T-helper 1 cell (primary cell): ENCODE measurements at places on chromosomes 11 and 22.

- DNase-seq: no peak
Observed at GRCh38 chr22:30996462-30996861, 27.4 kb downstream of the TUG1 start.

DNA sequence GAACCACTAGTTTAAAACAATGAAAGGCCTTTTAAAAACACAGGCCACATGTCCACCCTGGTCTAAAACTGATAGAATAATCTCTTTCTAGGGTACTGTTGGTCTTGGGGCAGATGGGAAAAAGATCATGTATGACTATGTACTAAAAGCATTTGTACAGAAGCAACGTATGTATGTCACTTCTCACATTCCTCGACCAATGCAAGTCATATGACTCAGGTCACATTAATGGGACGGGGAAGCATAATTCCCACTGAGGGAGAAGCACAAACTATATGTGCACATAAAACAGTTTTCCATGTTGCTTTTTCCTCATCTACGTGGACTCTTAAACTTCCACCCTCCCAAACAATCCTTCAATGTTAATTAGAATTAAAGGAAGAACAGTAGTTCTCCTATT, 32.2 kb upstream of the GAB2 start:
- DNase-seq: no peak

GRCh38 chr11:20530942-20531703, 68.3 kb upstream of the SLC6A5 start:
- no peak for DNase-seq

DNA sequence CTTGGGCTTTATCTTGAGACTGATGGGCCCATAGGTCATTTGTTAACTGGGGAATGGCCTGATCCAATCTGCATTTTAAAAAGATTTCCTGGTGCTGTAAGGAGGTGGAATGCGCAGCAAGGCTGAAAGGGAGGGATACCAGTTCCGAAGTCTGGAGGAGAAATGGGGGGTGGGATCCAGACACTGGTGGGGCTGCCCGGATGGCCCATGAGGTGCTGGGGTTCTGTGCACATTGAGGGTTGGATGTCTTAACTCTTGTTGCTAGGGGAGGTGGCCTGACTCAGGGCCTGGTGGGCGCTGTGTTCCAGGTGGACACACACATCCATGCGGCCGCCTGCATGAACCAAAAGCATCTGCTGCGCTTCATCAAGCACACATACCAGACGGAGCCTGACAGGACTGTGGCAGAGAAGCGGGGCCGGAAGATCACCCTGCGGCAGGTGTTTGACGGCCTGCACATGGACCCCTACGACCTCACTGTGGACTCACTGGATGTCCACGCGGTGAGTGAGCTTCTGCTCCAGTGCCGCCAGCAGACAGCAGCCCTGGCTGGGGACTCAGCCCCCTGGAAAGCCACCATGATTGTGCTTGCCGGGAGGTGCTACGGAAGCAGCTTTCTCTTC, 38.1 kb downstream of the AMPD3 start:
- no peak for DNase-seq

GRCh38 chr11:35337136-35337913, 82.0 kb downstream of the SLC1A2 start:
- no peak for DNase-seq

DNA sequence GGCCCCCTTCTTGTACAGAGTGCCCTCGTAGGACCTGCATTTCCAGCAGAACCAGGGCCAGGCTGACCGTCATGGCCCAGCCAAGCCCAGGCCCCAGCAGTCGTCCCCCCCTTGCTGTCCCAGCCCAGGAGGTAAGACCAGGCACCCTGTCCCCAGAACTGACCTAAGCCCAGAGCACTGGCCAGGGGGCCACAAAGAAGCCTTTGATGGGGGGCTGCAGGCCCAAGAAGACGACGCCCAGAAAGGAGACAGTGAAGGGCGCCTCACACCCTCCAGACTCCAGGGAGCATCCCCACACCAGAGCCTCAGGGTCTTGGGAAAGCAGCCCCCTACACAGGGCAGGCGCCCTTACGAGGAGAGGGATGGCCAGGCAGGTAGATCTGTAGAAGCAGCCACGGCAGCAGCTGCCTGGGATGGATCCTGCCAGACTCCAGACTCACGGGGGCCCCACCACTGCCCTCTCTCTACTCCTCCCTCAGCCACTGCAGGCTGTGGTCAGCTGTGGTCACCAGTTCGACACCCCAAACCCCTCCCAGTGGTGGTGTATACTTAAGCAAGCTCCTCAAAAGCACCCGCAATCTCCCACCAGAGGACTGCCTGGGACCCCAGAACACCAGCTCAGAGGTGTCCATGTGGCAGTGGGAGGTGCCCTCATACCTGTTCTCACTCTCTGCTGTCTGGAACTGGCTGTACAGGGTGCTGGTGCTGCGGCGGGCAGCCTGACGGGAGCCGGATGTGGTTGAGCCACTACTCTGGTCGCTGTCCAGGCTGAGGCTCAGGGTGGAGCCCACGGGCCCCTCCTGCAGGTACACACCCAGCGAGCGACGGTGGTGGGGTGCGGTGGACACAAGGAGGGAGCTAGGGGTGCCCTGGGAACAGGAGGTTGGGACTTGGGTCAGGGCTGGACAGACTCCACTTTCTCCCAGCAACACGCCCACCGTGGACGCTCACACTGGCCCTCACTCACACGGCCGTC, 27.0 kb downstream of the SBF1 start:
- DNase-seq: peak; percentile 0

- no peak for DNase-seq
Observed at GRCh38 chr11:47216121-47216798, 1.5 kb downstream of the DDB2 start.

GRCh38 chr11:100545970-100546369, 141.1 kb upstream of the ARHGAP42 start:
- DNase-seq: no peak

DNA sequence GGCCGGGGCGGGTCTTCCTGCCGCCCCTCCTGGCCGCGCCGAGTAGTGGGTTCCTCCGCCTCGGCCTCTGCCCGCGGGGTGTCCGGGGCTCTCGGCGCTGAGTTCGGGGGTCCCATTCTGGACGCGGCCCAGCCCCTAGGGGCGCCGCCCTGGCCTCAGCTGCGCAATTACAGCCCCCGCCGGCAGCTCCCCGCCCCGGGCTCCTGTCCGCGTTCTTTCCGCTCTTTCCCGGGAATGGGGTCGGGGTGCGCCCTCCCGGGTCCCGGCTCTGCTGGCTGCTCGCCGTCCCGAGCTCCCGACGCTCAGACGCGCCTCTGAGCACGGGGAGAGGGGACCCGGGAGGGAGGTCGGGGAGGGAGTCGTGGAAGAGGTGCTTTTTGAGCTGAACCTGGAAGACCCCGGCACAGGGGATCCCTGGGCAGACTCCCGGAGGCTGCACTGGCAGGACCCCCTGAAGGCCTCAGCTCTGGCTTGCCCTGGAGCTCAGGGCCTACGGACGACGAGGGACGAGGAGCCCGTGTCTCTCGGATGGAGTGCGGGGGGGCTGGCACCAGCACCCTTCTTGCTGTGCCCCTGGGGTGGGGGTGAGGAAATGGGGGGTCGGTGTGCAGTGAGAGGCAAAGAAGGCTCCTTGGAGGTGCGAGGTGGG, 558 bp downstream of the TSPAN4 start:
- DNase-seq: no peak

DNA sequence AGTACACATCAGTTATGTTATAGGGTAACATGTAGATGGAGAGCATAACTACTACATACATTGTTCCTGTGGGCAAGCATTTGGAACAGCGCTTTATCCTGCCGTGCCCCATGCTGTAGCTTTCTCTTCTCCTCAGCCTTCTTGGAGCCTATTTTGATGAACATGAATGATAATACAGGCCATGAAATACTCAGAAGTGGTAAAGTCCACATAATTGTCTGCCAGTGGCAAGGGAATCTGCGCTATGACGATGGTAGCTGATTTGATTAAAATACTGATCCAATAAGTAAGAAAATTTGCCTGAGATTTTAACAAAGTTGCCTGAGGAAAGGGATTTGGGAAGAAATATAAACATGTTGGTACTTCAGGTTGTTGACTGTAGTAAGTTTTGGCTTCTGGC, 23.3 kb downstream of the ALKBH3 start:
- no peak for DNase-seq

DNA sequence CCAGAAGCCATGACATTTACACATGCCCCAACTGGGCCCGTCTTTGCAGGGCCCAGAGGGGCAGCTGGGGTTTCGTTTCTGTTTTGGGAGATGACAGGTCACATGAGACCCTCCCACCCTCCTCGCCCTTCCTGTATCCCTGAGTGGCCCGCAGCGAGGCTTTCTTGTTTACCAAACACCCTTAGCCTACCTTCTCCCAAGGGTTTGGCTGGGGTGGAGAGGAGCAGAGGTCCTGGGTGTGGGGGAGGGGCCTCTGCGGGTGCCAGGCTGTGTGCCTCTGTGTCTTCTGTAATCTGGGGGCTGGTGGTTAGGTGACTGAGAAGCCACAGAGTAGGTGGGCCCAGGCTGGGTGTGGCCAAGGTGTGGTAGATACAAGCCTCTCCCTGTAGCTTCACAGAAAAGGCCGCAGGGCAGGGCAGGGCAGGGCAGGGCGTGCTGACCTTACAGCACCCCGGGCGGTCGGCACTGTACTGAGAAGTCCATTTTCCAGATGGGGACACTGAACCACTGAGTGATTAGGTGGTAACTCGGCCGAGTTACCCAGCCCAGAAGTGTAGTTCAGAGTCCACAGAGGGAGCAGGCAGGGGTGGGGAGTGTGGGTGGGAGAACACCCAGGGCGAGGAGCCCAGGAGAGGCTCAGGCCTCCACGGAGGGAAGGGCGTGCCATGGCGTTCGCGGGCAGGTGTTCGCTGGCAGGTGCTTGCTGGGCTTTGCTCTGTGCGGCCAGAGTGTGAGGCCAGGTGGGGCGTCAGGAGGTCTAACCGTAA, 8.7 kb downstream of the PRR5 start:
- DNase-seq: no peak

- no peak for DNase-seq
Observed at GRCh38 chr22:50674606-50675552, 2.3 kb downstream of the SHANK3 start.

- DNase-seq: no peak
Observed at GRCh38 chr11:72069787-72070251, 10.5 kb downstream of the NUMA1 start.

DNA sequence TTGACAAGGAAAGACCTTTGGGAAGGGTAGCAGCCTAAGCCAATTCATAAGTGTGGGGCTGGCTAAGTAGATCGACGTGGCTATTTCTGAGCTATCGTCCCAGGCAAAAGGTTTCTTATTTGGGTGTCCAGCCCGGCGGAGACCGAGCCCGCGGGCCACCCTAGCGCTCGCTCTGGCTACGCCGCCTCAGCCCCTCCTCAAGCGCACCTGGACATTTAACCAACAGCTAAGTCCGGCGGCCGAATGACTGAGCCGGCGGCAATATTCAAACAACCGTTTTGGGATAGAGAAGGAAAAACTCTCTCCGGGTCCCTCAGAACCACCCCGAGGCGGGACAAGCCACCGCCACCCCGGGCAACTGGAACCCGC, 457 bp downstream of the RNF141 start:
- DNase-seq: no peak

DNA sequence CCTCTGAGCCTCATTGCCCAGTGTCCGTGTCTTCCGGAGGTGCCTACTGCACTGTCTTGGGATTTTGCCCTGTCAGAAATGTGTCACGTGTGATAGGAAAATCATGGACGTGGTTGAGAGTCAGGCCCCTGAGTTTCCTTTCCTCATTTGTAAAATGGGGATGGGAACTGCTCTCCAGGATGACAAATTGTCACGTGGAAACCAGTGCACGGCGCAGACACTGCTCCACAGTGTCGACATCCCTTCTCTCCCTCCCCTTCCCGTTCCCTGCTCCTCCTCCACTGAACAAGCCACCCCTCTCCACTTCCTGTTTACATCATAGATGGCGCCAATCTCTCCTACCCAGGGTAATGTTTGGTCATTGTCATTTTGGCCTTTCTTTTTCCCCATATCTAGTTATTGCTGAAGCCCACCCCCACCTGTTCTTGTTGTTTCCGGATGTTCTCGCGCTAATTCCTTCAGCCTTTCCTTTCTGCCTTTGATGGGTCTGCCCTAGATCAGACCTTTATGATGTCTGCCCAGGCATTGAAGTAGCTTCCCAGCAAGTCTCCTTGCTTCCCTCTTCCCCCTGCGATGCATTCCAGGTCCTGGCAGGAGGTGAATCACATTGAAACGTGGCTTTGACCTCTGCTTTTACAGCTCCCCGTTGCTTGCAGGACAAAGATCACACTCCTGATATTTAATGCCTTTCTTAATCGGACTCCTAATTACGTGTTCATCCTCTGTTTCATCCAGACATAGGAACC, 91.8 kb downstream of the TBC1D22A start:
- no peak for DNase-seq

DNA sequence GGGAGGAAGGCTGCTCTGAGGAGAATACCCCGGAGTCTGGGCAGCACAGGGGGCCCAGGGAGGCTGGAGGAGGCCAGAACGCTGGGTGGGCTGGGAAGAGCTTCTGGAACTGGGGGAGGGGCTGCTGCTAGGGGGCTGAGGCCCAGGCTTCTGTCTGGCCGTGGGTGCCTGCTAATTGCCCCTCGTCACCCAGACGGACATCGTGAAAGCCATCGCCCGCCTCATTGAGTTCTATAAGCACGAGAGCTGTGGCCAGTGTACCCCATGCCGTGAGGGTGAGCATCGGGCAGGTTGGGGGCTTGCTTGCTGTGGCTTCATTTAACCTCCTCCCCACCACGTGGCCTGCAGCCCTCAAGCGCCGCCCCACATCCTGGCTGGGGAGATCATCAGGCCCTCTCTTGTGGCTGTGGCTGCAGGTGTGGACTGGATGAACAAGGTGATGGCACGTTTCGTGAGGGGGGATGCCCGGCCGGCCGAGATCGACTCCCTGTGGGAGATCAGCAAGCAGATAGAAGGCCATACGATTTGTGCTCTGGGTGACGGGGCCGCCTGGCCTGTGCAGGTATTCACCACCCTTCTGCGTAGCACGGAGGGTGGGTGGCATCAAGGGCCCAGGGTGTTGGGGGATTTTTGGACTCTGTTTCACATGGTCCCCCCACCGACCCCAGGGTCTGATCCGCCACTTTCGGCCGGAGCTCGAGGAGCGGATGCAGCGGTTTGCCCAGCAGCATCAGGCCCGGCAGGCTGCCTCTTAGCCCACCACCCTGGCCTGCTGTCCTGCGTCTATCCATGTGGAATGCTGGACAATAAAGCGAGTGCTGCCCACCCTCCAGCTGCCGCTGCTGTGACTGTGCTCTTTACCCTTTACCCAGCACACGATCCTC, 5.2 kb downstream of the NDUFV1 start:
- DNase-seq: no peak

- DNase-seq: no peak
Observed at GRCh38 chr11:78577495-78577894, 2.8 kb upstream of the NARS2 start.

DNA sequence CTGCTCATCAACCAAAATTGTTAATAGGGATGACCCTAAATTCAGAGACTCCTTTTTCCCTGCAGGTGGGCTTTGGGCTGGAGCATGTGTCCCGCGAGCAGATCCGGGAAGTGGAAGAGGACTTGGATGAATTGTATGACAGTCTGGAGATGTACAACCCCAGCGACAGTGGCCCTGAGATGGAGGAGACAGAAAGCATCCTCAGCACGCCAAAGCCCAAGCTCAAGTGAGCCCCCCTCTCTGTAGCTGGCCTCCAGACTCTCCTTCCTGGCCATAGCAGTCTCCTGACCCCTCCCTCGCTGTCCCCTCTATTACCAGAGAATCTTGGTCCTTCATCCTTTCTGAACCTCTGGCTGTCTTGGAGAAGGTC, 47.9 kb upstream of the RAB1B start:
- no peak for DNase-seq
